ENCODE measurements at places on chromosomes 11 and 22. TPM values are rescaled to one million over a fixed set of nuclear protein-coding genes. Genes with fewer than 3 reads are reported as not detected.

The OR10A3 gene
- not detected for total RNA-seq

- DNase-seq, result no peak
Observed at GRCh38 chr11:60939855-60940254, 12.1 kb downstream of the SLC15A3 start.

DNA sequence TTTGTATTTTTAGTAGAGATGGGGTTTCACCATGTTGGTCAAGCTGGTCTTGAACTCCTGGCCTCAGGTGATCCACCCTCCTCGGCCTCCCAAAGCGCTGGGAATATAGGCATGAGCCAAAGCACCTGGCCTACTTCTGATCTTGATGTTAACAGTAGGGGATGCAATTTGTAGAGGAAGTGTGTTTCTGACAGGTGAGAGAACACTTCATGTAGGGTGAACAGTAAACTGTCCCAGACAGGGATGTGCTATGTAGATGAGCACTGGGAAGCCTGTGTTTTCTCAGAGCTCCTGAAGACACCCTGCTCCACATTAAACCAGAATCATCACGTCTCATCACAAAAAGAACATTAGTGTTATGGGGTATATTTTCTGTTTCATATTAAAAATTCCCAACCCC is 45.1 kb downstream of the UBASH3B start:
- no peak for DNase-seq

DNA sequence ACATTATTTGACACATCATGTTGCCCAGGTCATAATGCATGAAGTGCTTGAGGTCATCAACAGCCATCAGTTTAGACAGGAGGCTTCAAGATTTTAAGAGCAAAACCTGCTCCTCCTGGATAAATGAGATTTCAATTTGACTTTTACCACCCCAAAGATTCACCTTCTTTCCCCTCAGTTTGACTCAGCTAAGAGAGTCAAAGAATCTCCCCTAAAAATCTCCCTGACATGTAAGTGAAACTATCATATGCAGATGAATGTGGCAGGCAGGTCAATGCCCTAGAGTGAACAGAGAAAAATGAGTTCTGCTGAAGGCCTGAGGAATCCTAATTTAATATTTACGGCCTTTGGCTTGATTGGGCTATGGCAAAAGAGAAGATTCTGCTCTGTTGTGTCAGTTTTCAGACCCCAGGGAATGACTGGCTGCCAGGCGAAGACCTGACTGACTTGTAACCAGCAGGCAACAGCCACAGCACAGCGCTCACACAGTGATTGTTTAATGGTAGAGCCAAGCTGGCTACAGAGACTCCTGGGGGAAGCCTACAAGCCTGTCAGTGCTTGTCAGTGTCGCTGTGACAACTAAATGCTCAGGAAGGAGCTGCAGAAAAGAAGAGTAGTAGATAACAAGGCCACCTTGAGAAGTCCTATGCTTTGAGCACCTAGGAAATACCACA is 491.2 kb upstream of the LRRC4C start:
- no peak for DNase-seq

- DNase-seq, result no peak
Observed at GRCh38 chr11:112195951-112196351, 20.6 kb downstream of the BCO2 start.

All from occipital lobe (tissue), 3 donors.